ENCODE measurements at places on chromosomes 12 and 14.

- DNase-seq, result no peak
Observed at GRCh38 chr12:12033824-12034223, 36.9 kb upstream of the BCL2L14 start.

- DNase-seq, result no peak
Observed at GRCh38 chr14:31659278-31659677, 98.1 kb downstream of the NUBPL start.

GRCh38 chr12:95385246-95386035 is 88.5 kb upstream of the METAP2 start:
- DNase-seq, result no peak

DNA sequence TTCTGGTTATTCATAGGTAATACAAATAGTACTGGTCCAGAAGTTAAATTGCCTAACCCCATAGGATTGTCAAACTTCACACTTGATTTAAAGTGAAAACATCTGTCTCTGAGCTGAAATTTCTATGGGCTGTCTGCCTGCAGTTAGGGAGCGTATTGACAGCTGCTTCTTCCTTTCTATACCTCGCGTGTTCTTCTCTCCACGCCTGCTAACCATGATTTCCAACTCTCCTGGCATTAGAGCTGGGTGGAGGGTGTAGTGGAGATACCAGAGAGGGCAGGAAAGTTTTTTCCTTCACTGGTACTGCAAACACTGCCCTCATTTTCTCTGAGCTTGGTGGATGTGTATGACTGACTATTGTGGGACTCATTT is 429.0 kb upstream of the FBXO33 start:
- no peak for DNase-seq

DNA sequence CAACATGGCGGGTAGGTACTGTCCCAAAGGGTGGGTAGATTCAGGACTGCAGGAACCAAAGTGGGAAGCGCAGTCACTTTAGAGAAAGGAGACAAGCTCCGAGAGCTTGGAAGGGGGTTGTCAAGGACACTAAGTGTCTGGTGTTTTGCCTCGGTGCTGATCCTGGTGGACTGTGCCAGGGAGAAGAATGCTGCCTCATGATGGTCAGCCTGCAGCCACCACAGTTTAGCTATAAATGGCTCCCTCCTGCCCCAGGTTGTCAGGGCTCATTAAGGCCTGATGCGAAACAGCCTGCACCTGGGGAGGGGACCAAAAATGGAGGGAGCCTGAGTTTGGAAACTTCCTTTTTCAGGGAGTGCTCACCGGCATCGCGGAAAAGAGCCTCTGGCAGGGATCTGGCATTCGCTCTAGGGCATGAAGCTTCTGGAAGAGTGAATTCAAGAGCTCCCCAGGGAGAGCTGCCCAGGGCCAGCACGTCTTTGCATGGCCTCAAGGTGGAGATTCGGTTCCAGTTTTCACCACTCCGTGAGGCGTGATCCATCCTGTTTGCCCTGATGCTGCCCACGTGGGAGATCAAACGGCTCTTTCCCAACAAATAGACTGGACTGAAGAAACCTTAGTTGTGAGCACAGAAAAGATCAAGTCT is 164.0 kb downstream of the FOXN3 start:
- no peak for DNase-seq

DNA sequence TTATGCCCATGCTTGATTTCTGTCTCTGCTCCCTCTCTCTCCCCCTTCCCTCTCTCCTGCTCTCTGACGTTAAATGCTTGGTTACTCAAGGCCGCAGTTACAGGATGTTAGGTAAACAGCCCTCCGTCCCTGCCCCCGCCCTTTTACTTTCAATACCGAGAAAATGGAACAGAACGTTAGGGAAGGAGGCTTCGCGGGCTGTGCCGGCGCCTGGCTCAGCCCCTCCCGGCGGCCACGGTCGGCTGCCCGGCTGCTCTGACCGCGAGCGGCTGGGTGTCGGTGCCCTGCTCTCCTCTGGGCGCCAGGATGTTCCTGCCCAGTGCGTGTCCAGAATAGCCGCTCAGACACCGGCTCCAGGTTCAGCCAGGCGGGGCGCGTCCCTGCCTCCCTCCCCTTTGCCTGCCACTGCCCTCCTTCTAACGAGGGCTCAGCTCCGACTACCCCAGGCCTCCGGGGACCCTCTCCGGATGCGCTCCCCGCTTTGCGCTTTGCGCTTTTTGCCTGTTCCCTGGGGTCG is 166.1 kb downstream of the ADCK1 start:
- DNase-seq, result no peak

GRCh38 chr14:103298620-103299019 is 35.4 kb upstream of the EIF5 start:
- DNase-seq, result no peak

DNA sequence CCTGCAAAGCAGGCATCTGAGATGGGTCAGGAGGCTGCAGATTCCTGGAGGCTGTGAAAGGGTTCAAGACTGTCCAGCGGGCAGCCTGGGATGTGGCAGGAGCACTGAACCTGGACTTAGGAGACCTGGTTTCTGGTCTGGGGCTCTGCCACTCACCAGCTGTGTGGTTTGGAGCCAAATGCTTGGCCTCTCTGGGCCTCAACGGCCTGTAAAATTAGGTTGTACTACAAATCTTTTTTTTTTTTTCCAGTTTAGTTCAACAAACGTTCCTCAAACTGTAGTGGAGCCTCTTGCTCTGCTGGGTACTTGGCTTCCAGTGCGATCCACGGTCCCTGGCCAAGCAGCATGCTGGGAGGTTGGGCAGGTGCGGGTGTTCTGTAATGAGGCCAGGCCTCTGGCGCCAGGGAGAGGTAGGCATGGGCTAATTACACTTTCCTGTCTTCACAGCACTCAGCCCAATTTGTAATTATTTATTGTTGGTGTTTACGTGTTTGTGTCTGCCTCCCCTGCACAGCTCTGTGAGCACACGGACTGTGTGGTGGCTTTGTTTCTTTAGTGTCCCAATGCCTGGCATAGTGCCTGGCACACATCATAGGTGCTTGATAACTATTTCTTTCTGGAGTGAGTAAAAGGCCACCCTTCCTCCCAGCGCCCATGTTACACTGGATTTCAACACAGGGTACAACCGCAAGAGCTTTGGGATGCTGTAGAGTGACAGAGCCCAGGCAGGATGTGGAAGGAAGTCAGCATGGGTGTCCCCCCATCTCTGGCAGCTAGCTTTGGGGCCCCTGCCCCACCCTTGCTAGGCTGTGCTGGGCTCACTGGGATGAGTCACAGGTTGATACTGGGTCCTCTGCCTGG is 5.8 kb upstream of the KRT80 start:
- no peak for DNase-seq

- DNase-seq, result no peak
Observed at GRCh38 chr12:3205742-3206519, 128.8 kb downstream of the TSPAN9 start.

DNA sequence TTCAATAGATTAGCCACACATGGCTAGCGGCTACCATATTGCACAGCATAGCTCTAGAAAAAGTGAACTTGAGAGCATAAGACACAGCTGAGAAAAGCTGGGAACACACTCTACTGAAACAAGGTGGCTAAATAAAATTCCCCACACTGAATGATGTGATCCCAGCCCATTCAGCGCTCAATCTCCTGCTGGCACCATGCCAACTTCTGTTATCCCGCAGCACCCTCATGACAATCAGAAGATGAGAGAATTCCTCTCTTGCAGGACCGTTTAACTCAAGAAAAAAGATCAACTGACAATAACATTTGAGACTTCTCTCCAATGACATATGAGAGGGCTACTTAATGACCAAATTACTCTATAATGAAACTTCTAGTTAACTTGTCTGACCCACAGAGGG is 115.4 kb downstream of the ADAMTS20 start:
- no peak for DNase-seq

DNA sequence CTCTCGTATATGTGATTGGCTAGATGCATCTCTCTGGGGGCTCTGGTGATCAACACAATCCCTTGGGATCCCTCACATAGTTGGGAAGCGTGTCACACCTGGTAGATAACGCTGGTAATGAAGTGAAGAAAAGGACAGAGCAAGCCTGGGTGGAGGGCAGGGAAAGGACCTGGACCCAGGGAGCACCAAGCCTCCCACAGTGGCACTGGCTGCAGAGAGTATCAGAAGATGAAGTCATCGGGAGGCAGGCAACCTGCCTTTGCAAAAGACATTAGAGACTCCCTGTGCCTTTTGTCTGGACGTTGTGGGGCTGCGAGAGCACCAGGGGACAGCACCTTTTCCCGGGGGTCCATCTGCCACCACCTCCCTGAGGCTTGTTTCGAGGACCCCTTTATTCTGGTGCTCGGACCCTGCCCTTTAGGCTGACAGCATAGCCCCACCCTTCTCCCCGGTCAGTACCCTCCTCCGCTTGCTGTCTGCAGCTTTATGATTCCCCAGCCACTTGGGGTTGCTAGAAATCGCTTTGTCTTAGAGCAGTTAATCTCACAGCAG is 116.4 kb downstream of the EML1 start:
- no peak for DNase-seq

GRCh38 chr12:50103767-50104321 is at the start of gene GPD1:
TSS of gene GPD1 (plus strand) at chr12:50104008. CDS start at chr12:50104051, 43 bp downstream.
- peak; percentile 18 for DNase-seq

DNA sequence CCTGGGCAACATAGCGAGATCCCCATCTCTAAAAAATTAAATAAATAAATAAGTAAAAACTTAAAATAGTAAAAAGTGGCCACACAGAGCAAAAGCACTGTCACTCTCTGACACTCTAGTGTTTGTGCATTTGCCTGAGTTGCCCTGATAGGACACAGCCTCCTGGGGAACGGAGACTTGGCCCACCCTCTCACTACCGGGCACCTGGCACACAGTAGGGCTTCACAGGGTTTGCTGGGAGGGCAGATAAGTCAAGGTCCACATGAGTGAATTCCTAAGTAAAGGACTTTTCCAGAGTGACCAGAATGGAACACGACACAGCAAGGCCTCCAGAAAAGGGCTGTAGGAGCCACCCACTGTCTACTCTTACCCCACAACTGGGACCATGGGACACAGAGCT is 54.3 kb downstream of the SCARB1 start:
- no peak for DNase-seq

GRCh38 chr12:115230606-115231005 is 546.6 kb upstream of the TBX3 start:
- no peak for DNase-seq

- no peak for DNase-seq
Observed at GRCh38 chr14:45492876-45493275, 239.9 kb upstream of the MIS18BP1 start.

DNA sequence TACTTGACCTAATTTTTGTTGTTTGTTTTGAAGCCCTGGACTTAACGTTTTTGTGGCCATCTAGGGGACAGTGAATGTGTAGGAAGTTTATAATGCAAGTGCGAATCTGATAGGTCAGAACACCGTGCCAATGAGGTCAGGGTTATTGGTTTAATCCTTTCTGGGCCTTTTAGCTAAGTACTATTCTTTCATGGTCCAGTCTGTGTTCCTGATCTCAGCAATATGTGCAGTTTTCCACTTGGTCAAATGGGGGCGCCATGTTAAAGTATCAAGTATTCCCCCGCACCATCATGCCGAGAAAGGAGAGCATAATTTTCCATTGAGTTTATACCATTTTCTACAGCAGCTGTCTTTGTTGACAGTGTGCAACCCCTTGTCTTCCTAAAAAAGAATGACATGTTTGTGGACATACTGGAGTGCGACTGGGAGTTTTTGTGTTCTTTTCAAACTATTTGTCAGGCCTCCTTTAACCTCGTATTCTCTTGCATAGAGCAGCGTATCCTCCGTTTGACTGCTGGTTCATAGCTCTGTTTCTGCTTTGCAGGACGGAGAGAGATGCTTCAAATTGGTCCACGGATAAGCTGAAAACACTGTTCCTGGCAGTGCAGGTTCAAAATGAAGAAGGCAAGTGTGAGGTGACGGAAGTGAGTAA is 1.3 kb downstream of the AHSA1 start:
- DNase-seq, result peak; percentile 46

GRCh38 chr12:75428767-75429166 is 37.9 kb downstream of the GLIPR1L2 start:
- no peak for DNase-seq

- DNase-seq, result no peak
Observed at GRCh38 chr14:70642303-70643235, 853 bp downstream of the TTC9 start.

DNA sequence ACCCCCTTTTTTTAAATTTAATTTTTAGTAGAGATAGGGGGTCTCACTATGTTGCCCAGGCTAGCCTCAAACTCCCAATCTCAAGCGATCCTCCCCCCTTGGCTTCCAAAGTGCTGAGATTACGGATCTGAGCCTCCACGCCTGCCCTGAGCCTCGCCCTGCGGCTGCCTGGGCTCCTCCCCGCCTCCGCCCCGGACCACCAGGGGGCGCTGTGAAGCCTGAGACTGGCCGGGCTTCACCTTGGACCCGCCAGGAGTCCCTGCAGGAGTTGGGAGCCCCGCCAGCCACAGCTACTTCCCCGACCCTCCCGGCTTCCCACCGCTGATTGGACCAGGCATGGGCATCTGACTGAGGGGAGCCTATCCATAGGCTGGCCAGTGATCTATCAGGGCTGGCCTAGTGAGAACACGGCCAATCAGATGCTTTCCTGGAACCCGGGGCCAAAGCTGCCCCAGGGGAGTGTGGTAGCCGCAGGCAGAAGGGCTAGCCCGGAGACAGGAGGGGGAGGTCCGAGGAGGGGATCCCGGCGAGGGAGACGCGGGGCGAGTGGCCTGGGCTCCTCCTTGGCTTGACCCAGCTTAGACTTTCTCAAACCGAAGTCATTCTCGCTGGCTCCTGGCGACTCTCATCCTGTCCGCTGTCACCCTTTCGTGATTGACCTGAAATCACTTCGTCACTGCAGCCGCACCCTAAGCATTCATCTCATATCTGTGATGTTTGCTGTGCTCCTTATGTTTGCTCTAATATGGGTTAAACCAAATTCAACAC is 15.1 kb upstream of the ANKRD9 start:
- peak; percentile 80 for DNase-seq

DNA sequence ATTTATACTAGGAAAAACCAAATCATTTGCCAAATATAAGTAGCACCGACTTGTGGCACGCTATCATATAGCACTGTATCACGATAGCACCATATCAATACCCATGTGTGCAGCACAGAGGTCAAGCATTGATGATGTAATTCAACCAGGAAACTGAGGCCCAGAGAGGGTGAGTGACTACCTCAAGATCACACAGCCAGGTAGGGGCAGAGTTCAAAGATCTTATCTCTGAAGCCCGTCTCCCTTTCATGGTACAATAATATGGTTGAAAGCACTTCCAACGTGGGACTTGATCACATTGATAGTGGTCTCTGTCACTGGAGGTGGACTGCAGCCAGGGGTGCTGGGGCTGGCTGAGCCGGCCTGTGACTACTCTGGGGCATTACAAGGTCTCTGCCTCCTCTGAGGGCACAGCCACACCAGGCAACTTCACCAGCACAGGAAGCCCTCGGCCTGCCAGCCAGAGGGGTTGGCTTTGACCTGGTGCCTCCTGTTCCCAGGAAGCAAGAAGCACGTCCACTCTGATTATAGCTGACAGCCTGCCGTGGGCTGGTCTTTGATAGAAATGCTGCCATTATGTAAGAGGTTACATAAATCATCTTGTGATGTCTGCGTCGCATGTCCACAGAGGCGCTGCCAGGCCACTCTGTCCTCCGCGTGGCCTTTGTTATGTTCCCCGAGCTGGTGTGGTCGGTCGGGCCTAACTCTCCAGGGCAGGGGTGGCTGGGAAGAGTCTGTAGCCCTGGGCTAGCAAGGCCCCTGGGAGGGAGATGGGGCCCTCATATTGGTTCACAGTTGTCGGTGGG is 5.9 kb upstream of the FAM181A start:
- DNase-seq, result no peak
